Amygdala (tissue), 56 donors: ENCODE measurements at places on chromosomes 13 and 19.

GRCh38 chr19:41457241-41457640, 14.3 kb downstream of the ERICH4 start:
- DNase-seq, result no peak

DNA sequence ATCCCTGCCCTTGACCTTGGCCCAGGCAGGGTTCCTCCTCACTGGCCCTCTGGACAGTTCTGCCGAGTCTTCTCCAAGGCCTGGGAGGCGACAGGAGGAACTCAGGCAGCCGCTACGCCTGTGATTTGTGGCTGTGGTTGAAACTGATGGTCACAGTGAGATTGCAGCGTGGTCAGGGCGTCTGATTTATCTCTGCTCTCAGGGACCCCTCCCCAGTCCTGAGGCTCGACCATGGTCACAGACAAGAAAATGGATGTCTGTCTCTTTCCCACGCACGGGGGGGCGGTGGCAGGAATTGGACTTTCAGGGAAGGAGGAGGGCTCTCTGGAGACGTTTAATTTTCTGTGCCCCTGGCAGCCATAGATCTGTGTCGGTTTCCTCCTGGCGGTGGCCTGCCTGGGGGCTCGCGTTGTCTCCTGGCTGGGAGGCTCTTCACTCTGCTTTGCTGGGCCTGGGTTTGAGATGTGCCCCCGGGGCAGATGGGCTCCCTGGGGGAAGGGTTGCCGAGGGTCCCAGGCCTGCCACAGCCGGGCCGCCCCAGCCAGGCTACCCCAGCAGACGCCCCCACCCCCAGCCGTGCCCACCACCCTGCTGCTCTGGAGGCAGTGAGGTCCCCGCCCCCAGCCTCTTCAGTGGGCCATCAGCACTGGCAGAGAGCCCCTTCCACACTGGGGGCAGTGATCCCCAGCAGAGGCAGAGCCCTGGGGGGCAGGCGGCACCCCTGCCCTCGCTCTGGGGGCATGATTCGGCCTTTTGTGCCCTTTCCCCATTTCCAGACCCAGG, 167.4 kb downstream of the KDM4B start:
- DNase-seq, result no peak

DNA sequence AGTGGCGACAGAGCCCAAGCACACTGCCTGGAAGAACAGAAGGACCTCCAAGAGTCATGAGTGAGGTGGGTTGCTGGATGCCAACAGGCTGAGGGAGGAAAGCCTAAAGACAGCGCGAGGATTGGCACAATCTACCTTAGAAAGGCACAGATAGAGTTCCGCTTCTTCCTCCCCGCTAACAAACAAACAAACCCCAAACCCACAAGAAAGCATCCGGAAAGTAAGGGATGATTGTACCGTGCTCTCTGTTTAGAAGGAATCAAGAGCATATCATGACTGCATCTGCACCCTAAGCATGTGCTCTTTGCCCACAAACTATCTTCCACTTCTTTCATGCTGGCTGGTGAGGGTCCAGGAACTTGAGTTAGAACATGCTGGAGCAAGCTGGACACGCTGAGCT, 233.0 kb upstream of the KLF12 start:
- no peak for DNase-seq

- DNase-seq, result no peak
These were observed 102.0 kb downstream of the SLITRK1 start for GRCh38 chr13:83780227-83780626.

- DNase-seq, result no peak
These were observed 121.2 kb downstream of the B3GLCT start for GRCh38 chr13:31320946-31321345.

GRCh38 chr19:49987159-49987698, 26.3 kb upstream of the SIGLEC11 start:
- DNase-seq, result no peak

DNA sequence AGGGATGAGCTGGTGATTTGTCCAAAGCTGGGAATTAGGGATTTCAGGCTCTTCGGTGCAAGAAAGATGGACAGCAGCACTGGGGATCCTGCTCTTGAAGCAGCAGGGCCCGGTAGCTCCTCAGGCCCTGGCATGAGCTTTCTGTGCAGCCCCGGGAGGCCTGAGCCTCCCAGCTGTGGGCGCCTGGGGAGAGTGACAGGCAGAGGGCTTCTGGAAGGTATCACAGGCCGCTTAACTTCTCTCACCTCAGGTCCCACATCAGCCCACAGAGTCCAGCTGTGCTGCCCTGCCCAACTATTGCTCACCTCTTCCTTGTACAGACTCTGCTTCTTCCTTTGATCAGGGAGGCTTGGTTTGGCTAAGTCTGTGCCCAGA, 14.6 kb upstream of the ZNF536 start:
- no peak for DNase-seq

- DNase-seq, result no peak
These were observed 124.8 kb downstream of the DCLK1 start for GRCh38 chr13:36006347-36006746.

DNA sequence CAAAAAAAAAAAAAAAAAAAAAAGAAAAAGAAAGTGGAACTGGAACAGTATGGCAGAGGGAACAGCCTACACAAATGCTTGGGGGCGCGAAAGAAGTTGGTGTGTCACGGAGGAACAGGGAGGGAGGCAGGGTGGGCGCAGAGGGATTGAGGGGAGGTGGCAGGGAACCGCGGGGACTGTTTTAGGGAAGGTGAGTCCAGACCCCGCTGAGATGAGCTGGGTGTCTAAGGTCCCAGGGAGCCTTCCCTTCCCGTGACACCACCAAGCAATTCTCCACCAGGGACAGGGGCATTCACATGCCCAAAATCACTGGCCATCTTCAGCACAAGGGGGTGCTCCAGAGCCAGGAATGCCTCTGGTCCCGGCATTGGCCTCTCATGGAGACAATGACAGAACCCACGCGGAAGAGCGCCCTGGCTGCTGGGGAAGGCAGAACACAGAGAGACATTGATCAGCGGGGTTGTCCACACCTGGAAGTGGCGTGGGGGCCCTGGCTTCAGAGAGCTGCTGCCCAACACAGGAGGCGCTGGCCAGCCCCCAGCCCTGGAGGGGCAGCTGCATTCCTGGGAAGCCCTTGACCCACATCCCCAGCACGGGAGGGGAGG, 6.9 kb downstream of the PEAK3 start:
- peak; percentile 58 for DNase-seq

DNA sequence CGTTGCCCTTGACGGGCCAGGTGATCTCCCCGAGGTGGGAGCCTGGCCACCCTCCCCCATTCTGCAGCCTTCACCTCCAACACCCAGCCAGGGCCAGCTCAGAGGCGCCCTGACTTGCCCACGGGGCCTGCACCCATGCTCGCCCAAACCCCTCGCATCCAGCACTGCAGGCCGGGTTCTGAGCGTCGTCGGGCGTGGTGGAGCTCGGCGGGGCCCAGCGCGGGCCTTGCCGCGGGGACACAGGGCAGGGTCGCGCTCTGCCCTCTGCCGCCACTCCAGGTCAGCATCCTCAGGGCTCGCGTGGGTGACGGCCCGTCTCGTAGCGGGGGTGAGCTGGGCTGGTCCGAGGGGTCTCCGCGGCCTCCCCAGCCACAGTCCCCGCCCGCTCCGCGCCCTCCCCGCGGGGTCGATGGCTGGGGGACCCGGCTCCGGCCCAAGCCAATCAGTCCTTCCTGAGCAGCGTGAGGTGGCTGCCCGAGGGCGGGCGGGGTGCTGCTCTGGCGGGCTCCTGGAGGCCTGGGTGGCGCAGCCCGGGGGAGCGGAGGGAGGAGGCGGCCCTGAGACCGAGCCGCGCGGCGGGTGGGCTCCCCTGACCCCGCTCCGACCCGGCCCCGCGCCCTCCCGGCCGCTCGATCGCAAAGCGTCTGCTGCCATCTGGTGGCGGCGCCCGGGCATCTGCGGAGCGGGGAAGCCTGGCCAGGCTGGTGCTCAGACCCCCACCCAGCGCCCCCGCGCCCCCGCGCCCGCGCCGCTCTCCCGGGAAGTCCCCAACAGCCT, 61.4 kb downstream of the CCNE1 start:
- no peak for DNase-seq

DNA sequence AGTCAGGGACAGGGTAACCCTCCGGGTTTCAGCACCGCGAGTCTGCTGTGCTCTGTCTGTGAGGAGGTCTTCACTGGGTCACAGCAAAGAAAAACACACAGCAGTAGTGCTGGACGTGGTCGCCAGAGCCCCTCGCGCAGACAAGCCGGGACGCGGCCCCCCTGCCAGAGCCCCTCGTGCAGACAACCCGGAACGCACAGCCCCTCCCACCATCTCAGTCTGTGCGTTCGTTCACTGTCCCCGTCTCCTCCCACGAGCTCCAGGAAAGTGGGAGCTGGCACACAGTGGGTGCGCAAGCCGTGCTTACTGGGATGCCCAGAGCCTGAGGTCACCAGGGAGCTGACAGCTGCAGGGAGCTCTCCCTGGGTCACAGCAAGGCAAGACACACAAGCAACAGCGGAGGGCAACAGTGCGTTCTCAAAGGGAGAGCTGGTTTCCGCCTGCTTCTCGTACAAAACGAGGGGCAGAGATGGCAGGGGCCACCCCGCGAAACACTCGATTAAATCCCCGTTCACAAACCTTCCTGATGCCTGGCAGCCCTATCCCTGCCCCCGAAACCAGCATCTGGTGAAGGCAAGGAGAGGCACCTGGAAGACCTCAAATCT, 3.2 kb upstream of the PLPP2 start:
- no peak for DNase-seq

DNA sequence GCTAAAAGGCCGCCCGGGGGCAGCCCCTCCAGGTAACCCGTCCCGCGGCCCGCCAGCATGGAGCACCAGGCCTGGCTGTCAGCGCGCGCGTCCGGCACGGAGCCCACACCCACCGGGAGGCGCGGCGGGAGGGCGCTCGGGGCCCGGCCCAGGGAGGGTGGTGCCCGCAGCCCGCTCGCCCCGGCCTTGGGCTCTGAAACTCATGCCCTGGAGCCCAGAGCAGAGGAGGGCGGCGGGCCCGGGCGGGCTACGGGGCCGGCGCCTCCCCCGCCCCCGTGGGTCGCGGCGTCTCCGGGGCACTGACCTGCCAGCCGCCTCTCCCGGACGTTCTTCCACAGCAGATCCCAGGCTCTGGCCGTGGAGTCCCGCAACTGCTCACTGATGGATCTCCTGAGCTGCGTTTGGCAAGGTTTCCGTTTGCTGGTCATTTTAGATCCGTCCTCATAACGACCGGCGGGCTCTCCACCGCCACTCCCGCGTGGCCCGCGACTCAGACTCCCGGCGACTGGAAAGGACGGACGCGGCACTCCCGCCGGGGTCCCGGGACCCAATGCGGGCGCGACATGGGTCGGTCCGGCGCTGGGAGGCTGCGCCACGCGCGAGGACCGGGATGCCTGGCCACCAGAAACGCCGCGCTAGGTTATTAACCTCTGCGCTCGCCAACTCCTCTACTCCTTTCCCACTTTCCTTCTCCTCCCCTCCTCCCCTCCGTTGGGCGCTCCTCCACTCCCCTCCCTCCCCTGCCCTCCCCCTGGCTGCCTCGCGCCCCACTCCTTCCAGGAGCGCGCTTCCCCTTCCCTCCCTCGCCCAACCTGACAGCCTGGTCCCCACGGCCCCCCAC, 64.7 kb upstream of the STARD13 start:
- peak; percentile 24 for DNase-seq

- DNase-seq, result no peak
These were observed 1.0 kb upstream of the CKM start for GRCh38 chr19:45323671-45324081.

GRCh38 chr13:73401769-73402168, 343.0 kb downstream of the KLF5 start:
- no peak for DNase-seq

- DNase-seq, result no peak
These were observed 60.2 kb downstream of the ITGBL1 start for GRCh38 chr13:101512650-101513049.

GRCh38 chr19:28171983-28172382, 1041.0 kb downstream of the UQCRFS1 start:
- no peak for DNase-seq
